ENCODE measurements at places on chromosomes 4 and X.

DNA sequence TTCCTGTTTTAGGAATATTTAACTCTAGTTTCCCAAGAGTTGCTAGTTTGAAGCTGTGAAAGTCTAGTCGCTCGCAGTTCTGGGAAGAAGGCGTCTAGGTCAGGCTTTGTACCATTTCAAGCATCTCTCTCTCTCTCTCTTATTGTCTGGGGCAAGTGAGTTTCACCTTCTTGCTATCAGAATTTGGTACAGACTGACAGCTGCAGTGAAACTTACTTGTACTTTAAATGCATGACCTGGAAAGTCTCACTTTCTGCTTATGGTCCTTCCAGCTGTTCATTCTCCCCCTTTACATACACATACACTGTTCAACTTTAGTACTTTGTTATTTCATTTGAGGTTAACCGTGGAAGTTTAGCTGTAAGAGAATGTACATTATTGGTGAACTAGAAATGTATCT, 4.4 kb downstream of the FRMPD4 start:
- no peak for DNase-seq

DNA sequence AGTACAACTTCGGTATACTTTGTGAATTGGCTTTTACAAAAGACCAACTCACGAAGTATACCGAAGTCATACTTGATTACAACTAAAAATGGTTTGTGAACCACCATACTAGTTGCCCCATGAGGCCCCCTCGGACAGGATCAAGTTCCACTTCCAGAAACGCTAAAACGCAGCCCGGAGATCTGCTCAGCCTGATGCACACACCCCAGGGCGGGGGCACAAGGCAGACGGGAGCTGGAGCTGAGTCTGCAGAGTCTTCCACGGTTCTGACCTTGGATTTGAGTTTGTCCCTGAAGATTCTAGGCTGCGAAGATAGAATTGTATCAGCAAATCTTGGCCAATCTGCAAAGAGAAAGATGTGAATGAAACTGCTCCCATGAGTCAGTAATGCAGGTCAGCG, 118.1 kb downstream of the SORCS2 start:
- no peak for DNase-seq

GRCh38 chrX:16822723-16823122, 36.5 kb downstream of the TXLNG start:
- DNase-seq = no peak

DNA sequence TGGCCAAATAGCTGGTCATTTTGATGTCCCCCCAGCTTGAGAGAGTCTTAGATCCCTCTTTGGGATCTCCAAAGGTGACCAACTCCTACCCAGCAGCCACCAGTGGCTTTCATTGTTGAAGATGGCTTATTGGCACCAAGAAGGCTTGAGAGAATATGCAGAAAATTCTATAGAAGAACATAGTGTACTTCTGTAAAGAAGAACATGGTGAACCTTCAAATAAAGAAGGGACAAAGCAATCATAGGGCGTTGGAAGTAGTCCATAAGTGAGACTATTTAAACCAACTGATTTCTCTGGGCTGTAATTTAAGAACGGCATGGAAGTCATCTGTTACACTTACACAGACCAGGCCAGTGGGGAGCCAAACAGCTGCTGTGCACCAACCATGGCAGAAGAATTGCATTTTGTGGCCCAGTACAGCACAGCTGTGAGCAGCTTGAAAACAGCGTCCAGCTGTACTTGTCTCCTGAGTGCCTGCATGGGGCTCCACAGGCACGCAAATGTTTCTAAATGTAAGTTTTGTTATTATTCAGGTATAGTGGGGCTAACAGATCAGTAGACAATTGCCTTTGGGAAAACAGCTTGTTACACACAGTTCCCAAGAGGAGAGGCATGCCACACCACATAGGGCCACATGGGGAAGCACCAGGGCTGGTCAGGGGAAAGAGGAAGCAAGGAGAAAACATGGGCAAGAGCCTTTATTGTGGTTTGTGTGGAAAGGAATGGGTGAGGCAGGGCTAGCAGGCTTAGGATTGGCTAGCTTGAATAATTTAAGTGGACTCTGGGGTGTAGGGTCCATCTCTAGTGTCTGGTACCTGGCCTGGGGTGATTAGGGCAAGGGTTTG, 125.0 kb downstream of the ARHGAP6 start:
- no peak for DNase-seq

DNA sequence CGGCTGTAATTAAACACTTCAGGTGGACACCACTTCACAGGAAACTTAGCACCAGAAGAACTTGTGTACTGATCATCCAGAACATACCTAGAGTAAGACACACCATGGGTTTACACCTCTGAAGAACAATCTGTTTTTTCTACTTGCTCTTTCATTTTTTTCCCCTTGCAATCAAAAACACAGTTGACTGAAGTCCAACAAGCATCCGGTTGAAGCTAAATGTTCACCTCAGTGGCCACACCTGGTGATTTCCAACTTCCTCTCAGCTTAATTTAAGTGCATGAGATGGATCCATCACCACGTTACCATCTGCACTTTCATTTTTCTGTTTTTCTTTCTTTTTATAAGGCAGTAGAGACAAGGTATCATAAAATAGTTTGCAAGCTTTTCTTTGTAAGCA, 4.9 kb upstream of the TXK start:
- peak; percentile 9 for DNase-seq

- no peak for DNase-seq
Observed at GRCh38 chr4:108426493-108426892, 193.9 kb upstream of the RPL34 start.

DNA sequence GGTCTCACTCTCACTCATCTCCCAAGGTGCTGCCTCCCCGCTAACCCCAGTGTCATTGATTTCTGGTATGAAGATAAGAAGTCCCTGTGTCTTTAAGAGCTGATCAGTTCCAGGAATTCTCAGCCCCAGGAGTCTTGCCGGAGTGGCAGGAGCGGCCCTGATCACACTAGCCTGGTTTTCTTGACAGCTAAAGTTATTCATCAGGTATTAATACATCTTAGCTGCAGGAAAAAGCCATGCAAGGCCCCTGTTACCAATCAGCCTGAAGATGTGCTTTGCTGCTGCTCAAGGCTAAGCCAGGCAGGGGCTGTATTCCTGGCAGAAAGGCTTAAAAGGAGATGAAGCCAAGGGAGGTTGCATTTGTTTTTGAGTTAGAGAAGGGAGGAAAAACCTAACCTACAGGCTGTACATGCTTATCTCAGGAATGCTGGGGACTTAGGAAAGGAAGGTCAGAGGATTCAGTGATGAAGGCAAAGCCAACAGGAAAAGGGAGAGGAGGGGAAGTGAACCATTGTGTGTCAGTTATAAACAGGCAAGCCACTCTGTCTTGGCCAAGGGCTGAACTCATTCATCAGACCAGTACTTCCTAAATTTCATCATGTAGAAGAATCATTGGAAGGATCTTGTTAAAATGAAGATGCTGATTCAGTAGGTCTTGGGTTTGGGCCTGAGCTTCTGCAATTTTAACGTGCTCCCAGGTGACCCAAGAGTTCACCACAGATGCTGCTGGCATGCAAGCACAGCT, 8.6 kb downstream of the SRPX start:
- no peak for DNase-seq

- DNase-seq = no peak
Observed at GRCh38 chr4:169340834-169341233, 70.1 kb upstream of the SH3RF1 start.

DNA sequence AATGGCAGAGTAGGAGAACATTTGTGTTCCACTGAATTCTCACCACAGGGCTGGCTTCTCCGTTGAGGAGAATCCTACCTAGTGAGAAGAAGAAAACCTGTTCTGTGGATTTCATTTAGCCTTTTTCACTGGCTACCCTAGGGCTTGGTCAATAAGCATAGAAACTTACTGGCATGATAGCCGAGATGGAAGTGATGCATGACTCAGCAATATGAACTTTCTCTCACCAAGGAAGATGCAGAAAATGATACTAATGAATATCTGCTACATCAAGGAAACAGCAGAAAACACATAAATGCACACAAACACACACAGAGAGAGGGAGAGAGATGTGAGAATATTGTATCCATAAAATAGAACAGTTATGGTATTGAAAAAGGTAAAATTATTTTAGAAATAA, 216.3 kb downstream of the HHIP start:
- no peak for DNase-seq

- no peak for DNase-seq
Observed at GRCh38 chr4:53676402-53676871, 85.2 kb upstream of the LNX1 start.

GRCh38 chrX:72467135-72467534, 105.5 kb downstream of the HDAC8 start:
- no peak for DNase-seq

- DNase-seq = no peak
Observed at GRCh38 chr4:8643986-8644385, 51.4 kb downstream of the CPZ start.

- no peak for DNase-seq
Observed at GRCh38 chr4:73098016-73098415, 28.5 kb upstream of the COX18 start.

GRCh38 chrX:24150898-24151297, 1.4 kb downstream of the ZFX start:
- no peak for DNase-seq

DNA sequence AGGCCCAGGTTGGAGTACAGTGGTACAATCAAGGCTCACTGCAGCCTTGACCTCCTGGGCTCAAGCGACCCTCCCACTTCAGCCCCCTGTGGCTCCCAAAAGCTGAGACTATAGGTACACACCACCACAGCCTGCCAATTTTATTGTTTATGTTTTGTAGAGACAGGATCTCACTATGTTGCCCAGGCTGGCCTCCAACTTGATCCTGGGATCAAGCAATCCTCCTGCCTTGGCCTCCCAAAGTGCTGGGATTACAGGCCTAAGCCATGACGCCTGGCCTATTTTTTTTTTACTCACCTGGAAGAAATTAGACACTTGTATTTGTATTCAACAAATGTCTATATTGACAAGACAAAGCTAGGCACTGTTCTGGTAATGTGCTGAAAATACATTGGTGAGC, 25.1 kb downstream of the FAM156A start:
- DNase-seq = no peak

DNA sequence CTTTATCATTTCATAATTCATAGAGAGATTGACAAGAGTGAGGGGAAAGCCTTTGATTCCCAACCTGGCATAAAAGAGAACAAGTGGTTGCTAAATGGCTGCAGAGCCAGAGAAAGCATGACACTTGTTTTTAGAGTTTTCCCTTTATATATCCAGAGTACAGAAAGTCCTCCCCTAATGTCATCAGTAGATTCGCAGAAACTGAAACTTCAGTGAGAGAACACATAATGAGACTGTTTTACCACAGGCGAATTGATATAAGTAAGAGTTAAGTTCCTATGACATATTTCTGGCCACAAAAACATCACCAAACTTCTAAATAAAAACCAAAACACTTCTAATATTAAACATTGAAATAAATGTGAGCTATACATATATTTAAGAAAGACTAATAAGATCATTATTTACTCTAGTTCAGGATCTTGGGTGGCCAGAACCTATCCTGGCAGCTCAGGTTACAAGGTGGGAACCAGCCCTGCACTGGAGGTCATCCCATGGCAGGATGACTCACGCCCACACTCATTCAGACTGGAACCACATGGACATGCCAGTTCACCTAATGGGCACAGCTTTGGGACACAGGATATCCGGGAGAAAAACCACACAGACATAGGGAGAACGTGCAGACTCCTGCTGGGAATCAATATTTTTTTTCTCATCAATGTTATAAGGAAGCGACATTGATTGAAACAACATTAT, 35.5 kb downstream of the NWD2 start:
- DNase-seq = no peak

GRCh38 chrX:153395613-153396319, 5.4 kb downstream of the PNMA6E start:
- no peak for DNase-seq

DNA sequence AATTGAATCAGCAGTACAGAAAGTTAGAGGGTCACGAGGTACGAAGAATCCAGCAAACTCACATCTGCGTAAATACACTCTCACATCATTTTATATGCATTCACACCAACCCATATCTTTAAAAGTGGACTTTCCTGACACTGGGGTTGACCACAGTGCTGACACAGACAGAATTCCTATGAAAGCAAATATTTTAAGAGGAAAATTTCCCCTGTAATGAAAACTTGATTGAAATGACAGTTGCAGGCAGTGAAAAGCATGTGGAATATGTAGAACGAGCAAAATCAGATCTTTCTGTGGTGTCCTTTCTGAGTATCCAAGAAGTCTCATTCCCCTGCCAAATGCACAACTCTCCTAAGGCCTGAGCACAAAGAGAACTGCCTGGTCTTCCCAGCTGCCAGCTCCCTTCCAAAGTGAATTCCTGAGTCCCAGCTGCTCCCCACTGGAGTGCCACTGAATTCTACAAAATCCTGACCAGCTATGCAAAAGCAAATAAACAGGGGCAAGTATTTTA, 50.5 kb upstream of the FAM9C start:
- DNase-seq = no peak

- no peak for DNase-seq
Observed at GRCh38 chr4:109003964-109004363, 241.1 kb upstream of the ETNPPL start.

GRCh38 chr4:88015659-88016295, 8.3 kb downstream of the PKD2 start:
- no peak for DNase-seq

DNA sequence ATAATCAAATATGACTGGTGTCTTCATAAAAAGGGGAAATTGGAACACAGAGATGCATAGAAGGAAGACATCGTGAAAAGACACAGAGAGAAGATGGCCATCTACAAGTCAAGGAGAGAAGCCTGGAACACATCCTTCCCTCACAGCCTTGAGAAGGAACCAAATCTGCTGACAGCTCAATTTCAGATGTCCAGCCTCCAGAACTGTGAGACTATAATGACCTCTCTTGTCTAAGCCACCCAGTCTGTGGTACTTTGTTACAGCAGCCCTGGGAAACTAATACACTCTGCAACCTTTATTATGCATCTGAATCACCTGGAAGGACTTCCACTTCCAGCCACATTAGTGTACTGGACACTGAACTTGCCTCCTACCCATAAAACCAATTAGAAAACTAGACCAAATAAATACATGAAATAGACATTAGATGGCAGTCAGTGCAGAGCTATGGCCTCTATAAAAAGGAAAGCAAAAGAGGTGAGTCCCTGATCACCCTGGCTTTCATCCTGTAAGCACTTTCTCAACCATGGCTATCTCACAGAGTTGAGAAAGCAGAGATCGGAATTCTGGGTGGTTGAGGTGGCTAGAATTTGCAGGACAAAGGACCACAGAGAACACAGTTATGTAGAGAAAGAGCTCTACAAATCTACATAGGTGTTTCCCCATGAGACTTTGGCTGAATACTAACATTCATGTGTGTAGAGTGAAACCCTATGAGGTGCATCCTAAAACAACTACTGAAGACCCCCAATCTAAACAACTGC, 25.7 kb downstream of the GAB3 start:
- DNase-seq = no peak

GRCh38 chrX:33053001-33053400, 158.3 kb downstream of the DMD start:
- DNase-seq = no peak

DNA sequence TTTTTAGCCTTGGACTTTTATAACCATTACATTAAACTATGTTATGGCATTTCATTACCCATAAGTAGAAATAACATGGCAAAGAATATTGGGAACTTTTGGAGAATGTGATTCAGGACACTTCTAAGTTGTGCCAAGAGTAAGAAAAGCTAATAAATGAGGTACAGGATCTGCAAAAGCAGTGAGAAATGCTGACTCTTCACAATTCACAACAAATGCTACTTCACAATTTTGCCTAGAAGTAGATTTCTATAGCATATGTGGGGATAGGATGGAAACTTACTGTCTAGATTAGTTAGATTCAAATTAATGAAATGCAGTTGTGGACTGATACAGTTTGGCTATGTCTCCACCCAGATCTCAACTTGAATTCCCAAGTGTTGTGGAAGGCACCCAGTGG, 173.7 kb downstream of the COMMD8 start:
- DNase-seq = no peak

Measured in stimulated activated CD4-positive, alpha-beta T cell treated with anti-CD3 and anti-CD28 coated beads, Interleukin-1b, Interleukin-23, amount 100 ng/mL, for 1 hour (primary cell).